Uterus (tissue), 4 donors: ENCODE measurements at places on chromosomes 4 and X. TPM values are rescaled to one million over a fixed set of nuclear protein-coding genes. Genes with fewer than 3 reads are reported as not detected.
A peak's percentile ranks its signal among the peaks of the same experiment; 100 is the strongest.

- DNase-seq = no peak
These were observed 47.8 kb downstream of the COMMD8 start for GRCh38 chr4:47415719-47416118.

DNA sequence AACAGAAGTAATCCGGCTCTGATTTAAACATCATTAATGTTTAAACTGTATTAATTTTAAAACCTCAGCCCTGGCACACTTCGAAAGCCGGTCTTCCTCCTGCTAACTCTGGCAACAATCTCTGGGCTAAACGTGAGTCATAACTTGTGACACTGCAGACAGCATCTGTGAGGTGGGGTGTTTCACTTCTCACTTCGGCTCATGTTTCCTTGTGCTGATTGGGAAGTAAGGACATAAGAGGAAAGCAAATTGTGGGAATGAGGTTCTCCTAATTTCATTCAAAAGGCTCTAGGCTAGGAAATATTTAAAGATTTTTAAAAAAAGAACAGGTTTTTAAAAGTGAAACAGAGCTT, 139.9 kb upstream of the USP9X start:
- peak; percentile 29 for DNase-seq

DNA sequence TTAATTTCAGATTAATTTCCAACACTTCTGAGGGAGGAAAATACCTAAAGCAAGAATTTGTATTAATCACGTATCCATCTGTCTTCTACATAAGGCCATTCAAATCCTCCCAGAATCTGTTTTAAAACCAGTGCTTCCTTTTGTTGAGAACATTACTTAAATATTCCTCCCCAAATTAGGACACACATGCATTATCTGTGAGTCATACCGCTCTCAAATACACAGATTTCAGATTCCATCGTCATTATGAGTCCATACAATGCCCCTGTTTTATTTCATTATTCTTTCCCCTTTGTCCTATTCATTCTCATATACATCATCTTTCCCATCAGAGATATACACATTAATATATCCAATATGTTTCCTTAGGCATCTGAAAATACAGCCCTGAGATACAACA, 57.3 kb upstream of the PRSS12 start:
- no peak for DNase-seq

Gene TSC22D3
- 388 TPM for total RNA-seq

- no peak for DNase-seq
These were observed 58.1 kb upstream of the HOPX start for GRCh38 chr4:56739066-56739777.

GRCh38 chr4:154779362-154779947, 1.6 kb upstream of the RBM46 start:
- no peak for DNase-seq

DNA sequence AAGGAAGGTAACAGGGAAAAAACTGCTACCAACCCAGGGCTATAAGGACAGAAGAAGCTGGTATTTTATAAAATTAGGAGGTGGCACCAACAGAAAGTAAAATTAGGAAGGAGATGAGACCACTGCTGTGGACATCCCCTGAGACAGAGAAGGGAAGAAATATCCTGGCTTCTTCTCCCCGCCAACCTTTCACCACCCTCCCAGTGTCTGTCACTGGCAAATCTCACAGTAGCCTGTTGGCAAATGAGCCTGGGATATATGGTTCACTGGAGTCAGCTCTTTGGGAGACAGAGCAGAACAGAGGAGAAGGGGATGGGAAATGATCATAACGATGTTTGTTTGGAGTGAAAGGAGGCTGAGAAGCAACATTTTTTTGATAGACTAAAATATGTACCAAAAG, 190.9 kb upstream of the PACRGL start:
- DNase-seq = no peak

DNA sequence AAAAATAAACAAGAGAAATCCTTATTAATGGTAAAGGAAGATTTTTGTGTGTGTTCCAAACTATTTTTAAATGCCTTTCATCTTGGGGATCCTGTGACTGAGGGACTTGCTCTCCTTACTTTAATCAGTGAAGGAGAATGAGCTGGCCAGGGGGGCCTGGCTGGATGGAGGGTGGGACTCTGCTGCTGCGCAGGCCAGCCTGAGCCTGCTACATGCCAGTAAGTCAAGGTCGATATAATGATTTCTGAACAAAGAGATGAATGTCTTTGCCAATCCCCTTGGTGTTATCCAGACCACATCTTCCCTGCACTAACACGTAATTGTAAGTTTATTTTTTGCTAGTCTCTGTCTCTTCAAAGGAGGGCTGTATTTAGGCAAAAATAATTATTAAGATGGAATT, 1679.2 kb upstream of the TENM3 start:
- DNase-seq = no peak

Gene POU4F2
- total RNA-seq = not detected

- no peak for DNase-seq
These were observed 432.8 kb downstream of the PDGFC start for GRCh38 chr4:156538651-156539257.
